COR-L47 (cell line): ENCODE measurements at places on chromosomes 12 and 14.
A peak's percentile ranks its signal among the peaks of the same experiment; 100 is the strongest.

DNA sequence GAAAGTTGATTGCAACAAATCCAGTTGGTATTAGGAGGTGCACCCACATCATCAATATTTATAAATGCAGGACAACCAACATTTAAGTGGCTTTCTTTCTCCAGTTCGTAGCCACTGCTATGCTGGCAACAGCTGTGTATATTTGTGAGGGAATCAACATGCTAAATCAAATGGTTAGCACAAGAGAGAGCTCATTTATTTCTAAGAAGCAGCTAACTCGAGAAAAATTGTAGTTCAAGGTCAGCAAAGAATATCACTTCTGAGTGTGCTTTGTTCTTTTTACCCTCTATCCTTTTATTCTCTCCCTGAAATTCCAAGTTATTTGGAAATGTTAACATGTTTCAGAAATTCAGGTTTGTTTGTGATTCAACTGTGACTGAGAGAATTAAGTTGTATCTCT is 137.3 kb downstream of the NAV3 start:
- DNase-seq: no peak

GRCh38 chr12:48165089-48165981 is 8.0 kb upstream of the ASB8 start:
- DNase-seq: peak; percentile 37

DNA sequence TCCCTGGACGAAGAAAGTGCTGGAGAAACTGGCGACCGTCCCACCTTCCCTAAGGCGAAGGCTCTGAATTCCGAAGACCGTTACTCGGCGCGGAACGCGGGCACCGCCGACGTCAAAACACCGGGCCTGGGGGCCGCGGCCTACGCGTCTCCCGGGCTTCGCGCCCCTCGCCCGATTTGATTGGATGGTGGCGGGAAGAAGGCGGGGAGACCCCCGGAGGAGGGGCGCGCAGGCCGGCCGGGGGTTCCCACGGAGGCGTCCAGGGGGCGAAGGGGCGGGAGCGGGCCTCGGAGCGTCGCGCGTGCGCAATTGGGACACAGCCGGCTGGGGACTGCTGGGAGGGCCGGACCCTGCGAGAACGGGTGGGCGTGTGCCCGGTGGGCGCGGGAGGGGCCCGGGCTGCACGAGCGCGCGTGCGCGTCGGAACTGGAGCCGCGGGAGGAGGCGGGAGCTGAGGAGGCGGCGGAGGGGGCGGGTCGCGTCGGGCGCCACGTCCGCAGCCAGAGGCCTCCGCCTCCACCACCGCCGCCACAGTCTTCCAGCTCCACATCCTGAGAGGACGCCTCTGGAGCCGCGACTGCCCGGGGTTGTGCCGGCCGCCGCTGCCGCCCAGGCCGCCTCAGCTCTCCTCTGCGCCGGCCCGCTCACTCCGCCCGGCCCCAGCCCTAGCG is at the start of gene TMEM263:
TMEM263 (plus strand) TSS at position 531 of the 671 bp plus-strand sequence. CDS start 11,210 bp downstream, outside the sequence.
- peak; percentile 93 for DNase-seq

DNA sequence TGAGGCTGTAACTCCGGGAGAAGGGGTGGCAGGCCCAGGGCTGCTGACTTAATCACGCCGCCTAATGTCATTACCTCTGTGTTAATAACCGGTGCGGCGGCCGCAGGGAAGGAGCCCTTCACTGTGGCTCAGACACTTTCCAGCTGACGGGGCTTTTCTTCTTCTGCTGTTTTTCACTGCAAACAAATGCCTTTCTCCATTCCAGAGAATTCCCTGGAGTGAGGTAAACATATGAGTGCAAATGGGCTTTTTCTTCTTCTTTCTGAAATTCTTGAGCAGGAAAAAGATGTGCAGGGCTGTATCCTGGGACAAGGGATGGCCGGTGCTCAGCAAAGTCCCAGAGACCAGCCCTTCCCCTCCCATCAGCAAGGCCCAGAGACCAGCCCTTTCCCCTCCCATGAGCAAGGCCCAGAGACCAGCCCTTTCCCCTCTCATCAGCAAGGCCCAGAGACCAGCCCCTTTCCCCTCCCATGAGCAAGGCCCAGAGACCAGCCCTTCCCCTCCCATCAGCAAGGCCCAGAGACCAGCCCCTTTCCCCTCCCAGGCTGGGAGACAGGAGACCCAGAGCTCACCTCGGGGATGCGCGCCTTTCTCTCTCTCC is 33.4 kb upstream of the FAM181A start:
- no peak for DNase-seq

DNA sequence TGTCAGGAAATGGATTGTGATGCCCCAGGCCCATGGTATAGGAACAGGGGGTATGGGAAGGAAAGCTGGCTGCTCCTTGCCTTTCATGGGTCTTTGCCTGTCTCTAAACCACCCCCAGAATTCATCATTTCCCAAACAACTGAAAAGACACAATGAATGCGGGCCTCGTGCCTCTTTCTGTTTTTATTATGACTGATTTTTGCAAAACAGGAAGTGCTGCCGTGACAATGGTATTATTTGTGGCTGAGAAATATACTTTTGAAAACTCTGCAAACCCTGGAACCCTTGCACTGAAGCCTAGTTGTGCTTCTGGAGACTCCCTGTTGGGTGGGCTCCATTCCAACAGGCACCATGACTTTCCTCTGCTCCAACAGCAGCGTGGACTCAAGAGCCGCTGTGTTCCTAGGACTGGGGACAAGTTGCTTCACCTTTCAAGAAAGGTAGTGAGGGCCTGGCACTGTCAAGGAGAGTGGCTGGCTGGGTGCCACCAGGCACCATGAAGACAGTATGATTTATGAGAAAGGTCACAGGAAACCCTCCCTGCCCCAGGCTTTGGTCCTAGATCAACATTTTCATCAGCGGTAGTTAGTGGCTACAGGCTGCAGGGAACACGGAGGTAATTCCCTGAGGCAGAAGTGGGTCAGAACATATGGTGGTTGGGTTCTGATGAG is 4.8 kb upstream of the DGLUCY start:
- peak; percentile 12 for DNase-seq

- no peak for DNase-seq
Measured at GRCh38 chr12:116071555-116072230, 205.8 kb downstream of the MED13L start.

DNA sequence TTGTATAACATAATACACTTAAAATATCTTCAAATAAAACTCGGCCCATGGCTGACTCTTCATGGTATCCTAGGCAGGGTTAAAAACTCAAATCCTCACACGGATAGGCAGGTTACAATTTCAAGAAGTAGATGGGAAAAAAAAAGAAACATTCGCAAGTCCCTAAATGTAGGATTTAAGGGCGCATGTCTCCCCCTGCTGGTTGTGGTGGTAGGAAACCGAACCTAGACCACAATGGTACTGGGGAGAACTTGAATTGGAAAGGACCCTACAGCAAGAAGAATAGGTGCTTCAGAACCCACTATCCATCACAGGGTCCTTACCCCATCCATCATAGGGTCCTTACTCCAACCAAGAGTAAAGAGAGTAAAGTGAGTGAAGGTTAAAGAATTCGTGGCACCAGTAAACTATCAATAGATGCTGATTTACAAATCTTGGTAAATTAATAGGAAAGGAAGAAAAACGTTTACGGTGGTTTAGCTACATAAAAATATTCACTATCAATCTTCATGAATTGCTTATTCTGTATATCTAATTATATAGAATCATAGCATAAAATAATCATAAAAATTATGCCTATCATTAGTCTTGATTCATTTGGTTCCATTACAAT is 3.3 kb upstream of the CIPC start:
- peak; percentile 80 for DNase-seq

GRCh38 chr12:6352193-6353173 is 10.6 kb upstream of the TNFRSF1A start:
- no peak for DNase-seq

GRCh38 chr12:10190558-10191388 is 11.9 kb downstream of the TMEM52B start:
- no peak for DNase-seq

DNA sequence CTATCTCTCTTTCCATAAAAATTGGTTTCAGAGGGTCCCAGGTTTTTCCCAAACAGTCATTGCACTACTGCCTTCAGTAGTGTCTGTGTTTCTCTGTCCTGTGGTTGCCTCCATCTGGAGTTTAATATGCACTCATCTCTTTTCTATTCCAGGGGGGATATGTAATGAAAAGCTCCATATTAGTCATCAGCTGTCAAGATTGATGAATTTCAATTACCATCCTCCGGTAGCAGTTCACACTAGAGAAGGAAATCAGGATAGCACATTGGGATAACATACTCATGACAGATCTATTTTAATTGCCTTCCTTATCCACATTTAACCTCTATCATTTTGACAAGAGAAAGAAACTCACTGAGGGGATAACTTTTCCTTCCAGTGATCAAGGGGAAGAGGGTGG is 589.0 kb upstream of the SEL1L start:
- DNase-seq: no peak

GRCh38 chr14:61229981-61230380 is 51.2 kb downstream of the TMEM30B start:
- DNase-seq: no peak

DNA sequence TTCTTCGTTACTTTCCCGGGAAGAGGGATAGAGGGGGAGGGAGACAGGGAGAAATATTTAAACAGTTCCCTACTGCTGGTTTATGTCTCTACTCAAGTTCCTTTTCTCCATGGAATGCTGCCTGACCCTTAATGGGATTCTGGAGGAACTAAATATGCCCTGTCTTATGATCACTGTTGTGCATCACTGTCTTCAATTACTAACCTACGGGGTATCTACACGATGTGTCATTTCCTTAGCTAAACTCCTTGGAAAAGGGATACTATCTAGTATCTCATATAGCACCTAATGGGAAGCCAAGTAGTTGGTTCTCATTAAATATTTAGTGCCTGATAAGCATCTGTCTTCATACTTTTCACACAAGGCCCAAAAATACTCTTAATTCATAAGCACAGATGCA is 37.5 kb upstream of the FBLN5 start:
- no peak for DNase-seq

DNA sequence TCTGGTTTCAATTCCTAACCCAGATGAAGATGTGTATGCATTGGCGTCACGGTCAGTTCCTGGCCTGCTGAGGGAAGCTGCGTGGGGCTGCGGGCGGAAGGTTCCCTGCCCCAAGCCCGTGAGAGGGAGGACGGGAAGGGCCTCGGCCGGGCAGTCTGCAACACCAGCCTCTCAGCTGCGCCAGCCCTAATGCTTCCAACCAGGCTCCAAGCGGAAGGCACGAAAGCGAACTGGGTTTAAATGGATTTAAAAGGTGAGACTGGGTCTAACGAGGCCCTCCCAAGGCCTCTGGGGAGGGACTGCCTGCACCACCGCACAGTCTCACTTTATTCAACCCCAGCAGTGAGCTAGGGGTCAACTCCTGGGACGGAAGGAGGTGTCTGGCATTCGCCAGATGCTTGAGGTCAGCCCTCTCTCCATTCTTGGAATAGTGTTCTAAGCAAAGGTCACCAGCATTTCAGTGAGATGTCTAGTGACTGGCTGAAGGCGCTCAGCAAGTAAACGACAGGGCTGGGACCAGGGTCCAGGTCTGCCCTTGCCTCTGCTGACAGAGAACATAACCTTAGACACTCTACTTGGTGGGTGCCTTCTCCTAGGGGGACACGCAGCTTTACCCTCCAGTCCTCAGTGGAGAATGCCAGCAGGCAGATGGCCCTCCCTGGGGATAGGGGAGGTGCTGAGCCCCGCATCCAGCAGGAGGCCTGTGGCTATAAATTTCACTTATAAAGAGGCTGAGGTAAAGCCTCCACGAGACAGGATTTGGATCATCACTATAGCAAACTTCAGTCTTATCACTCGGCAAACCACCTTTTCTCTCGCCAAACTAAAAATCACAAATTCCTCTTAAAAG is 92.2 kb downstream of the PIWIL1 start:
- DNase-seq: no peak

DNA sequence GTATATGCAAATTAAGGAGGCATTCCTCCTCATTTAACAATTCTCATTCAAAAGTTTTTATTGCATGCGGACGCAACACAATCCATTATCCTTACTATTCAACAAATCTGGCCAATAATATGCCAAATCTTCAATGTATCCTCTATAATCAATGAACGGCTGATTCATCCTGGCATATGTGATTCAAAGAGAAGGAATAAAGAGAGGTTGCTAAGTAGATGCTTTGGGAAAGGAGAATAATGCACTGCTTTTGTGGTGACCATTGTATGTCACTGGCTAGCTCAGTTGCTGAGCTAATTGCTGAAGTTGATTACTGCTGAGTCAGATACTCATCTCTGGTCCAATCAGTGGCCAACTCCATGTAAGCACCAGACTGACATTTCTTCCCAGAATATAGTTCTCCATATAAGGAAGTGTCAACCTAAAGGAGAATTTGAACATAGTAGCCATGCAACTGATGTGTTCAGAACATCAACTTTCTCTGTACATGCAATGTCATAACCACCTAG is 148.0 kb downstream of the PDZRN4 start:
- no peak for DNase-seq

DNA sequence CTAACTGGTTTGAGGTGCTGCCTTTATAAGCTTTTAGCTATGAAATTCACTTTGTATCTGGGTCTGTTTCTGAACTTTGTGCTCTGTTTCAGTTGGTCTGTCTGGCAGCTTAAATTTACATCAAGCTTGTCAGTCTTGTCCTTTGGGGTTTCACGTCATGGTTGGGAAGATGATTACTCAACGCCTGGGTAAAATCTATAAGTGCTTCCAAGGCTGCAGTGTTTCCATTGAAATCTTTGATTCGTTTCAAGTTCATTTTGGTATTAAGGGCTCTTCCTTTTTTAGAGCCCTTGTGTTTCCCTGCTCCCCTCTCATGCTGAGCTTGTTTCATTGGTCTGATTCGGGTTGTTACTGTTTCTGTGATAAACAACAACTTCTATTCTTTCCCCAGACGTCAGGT is 58.2 kb downstream of the FBXW8 start:
- DNase-seq: no peak

DNA sequence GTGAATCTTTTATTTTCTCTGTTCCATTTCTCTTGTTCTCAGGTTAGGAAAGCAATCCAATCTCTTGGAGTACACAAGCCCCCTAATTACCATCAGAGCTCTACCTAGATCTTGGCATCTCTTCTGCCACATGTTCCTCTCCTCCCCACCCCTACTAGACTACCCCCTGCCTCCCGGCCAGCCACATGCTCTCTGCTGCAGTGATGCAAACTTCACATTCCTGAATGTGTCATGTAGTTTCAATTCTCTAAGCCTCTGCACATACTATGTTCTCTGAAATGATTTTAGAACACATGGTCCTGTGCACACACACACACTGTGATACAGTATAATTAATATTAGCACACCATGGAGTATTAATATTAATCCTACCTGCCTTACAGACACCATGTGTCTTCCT is 104.6 kb downstream of the EFCAB11 start:
- no peak for DNase-seq

DNA sequence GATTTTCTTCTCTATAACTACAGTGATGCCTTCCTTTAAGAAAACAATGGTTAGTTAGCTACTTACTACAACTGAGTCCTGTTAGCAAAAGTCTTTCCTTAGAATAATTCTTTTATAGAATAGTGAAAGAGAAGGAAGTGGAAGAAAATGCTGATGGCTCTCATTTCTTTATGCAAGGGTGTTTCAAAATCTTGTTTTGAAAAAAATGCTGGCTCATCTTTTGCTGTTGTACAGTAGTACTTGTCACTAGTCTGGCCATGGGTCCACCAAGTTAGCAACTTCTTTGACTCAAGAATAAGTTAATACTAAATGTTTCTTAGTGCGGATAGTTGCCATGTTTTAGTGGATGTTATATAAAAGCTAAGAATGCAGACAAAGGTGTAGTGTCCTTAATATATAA is 225.4 kb downstream of the PTPRO start:
- DNase-seq: no peak
